ENCODE measurements at places on chromosomes 4 and X. TPM values are rescaled to one million over a fixed set of nuclear protein-coding genes. Genes with fewer than 3 reads are reported as not detected.

Gene DRP2
- 1.2 TPM for total RNA-seq

Gene CLNK
- total RNA-seq: 0.55 TPM

Gene FGFR3
- total RNA-seq: not detected

- DNase-seq: no peak
- H3K27ac ChIP-seq: no peak overlapping the region
- no peak overlapping the region for H3K4me3 ChIP-seq
- H3K4me1 ChIP-seq: no peaks in the 10 kb centered on the region
Measured at GRCh38 chr4:14752341-14753046, 249.8 kb upstream of the CPEB2 start.

DNA sequence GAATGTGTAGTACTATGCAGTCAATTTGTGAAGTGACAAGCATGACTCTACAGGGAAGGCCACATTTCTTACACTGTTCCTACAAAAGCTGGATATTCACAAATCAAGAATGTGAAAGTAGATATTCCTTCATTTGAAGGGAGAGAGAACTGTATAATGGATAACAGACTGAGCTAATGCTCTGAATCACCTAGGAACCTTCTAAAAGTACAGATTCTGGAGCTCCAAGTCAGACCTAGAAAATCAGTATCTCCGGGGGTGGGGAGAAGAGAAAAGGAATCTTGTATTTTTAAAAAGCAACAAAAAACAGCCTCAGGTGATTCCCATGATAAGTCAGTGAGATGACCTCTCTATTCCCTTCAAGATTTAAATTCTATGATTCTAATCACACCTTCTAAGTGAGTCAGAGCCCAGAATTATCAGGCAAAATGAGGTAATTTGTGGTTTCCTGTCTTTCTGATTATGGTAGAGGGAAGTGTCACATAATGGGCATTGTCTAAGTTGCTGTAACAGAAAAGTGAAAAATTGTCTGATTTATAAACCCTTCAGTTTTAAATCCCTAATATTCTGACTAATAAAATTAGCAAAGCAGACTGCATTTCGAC lies 80.9 kb downstream of the IL21 start:
- H3K4me3 ChIP-seq: peak overlapping the region; percentile 30
- peaks cover 2% of the 10 kb centered on the region for H3K36me3 ChIP-seq
- H3K27me3 ChIP-seq: no peaks in the 10 kb centered on the region
- no peak for DNase-seq

DNA sequence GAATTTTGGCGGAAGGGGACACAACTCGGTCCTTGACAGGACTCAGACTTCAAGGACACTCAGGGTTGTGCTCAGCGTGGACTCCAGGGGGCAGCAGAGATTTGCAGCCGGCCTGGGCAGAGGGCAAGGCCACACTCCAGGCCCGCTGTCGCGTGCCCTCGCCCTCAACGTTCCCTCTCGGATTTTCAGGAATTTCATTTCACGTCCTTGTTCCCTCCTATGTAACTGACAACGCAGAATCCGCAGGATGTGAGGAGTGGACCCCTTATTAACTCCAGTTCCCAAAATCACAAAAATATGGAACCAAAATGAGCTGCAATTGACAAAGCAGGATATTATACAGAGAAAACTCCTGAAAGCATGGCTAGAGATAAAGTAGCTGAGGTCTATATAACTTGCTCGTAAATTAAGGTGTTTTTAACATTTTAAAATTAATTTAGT lies 21.0 kb upstream of the DCTD start:
- no peaks in the 10 kb centered on the region for H3K36me3 ChIP-seq
- no peak overlapping the region for H3K27ac ChIP-seq
- H3K4me3 ChIP-seq: no peak overlapping the region
- DNase-seq: peak; percentile 79

- peaks cover 70% of the 10 kb centered on the region for H3K4me1 ChIP-seq
- peaks cover 17% of the 10 kb centered on the region for H3K36me3 ChIP-seq
- peak overlapping the region; percentile 85 for H3K27ac ChIP-seq
Measured at GRCh38 chr4:142383354-142383753, 462.7 kb downstream of the INPP4B start.
